ENCODE measurements at places on chromosomes 1 and 21.

DNA sequence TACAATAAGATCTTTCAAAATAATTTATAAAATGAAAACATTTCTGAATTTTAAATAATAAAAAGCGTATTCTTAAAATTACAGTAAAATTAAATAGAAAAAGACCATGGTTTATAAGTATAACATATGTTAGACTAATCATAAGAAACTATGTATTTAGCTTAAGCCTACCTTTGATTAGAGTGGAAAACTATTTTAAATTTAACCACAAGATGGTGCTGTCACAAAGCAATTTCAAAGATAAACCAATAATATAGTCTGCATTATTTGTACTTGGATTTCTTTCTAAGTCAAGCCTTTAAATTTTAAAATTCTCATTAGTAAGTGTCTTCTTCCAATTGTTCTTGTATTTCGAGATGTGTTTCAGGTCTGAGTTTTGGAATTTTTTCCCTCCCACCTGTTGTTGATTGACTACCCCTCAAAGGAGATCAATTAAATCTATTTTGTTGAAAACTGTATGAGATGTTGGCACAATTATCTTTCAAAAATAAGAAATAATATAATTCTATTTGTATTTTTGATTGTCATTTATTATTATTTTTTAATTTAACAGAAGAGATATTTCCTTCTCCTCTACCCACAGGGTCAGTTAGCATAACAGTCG, 459.8 kb downstream of the KCNT2 start:
- no peak for DNase-seq

DNA sequence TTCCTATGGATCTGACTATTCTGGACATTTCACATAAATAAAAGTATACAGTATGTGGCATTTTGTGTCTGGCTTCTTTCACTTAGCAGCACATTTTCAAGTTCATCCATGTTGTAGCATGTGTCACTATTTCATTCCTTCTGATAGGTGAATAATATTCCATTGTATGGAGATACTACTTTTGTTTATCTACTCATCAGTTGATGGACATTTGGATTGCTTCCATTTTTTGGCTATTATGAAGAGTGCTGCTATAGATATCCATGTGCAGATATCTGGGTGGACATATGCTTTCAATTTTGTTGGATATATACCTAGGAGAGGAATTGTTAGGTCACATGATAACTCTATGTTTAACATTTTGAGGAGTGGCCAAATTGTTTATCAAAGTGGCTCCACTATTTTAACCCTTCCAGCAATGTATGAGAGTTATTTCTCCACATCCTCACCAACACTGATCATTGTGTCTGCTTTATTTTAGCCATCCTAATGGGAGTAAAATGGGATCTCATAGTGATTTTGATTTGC, 21.9 kb upstream of the MEF2D start:
- DNase-seq = no peak

DNA sequence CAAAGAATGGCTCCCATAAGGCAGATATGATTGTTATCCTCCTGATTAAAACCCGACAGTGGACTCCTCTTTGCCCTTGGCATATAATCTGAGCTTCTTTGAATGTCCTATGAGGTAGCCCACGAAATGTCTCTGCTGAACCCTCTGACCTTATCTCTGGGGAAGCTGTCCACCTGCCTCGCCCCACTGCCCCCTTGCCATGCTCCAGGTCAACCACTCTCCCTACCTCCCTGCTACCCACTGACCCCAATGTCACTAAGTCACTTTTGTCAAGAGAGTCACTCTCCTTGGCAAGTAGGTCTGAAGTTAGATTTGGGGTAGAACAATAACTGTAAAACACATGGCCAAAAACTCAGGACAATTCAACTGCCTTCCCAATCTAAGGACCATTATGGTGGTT, 54.5 kb downstream of the UTP25 start:
- DNase-seq = no peak

DNA sequence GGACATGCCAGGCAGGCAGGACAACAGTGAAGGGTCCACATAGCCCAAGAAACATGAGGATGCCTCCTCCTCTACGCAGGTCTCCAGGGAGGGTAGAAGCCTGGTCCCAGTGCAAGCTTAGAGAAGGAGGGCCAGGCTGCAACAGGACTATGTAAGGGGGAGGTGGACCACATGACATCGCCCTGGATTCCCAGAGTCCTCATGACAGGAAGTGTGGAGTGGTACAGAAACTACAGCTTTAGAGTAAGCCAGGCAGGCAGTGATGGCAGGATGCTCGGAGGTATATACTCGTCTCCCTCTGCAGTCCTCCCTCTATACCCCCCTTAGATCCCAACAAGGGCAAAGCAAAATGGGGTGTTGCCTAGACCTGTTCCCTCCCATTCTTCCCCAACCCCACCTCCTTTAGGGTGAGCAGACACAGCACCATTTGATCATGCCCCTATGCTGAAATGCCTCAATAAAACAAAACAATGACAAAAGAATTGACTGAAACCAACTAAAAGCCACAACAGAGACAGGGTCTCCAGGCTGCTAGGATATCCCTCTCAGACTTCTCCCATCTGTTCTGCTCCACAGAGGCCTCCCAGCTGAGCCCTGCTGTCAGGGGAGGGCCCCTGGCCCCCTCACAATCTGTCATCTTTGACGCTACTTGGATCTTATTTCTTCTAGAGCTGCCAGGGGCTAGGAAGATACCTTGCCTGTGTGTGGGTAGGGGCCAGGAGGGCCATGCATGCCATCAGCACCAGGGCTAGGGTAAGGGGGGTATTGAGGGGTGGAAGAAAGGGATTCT, 13.1 kb downstream of the FAM78B start:
- no peak for DNase-seq

DNA sequence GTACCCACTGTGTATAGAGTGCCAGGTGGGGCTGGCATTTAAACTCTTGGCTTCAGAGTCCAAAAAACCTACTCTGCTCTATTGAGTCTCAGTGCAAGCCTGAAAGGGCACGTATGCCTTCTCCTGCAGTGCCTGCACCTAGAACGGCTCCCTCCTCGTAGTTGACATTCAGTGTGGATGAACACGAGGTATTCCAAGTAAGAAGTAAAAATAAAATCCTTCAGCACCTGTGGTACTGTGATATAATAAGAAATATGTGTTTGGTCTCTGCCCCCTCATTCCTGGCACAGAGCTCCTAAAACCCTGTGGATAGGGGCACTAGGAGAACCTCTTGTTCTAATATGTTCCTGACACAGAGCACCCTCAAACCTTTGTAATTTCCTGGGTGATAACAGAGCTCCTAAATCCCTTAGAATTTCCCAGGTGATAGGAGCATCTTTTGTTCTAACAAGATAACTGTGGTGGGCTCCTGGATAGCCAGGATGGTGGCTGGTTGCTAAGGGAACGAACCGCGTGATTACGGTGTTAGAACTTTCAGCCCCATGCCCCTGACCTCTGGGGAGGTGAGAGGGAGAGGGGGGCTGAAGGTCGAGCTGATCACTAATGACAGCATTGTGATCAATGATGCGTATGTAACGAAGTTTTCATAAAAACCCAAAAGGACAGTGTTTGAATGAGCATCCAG, 16.8 kb downstream of the UCK2 start:
- DNase-seq = no peak
